ENCODE measurements at places on chromosomes 7 and 10.
A peak's percentile ranks its signal among the peaks of the same experiment; 100 is the strongest.

DNA sequence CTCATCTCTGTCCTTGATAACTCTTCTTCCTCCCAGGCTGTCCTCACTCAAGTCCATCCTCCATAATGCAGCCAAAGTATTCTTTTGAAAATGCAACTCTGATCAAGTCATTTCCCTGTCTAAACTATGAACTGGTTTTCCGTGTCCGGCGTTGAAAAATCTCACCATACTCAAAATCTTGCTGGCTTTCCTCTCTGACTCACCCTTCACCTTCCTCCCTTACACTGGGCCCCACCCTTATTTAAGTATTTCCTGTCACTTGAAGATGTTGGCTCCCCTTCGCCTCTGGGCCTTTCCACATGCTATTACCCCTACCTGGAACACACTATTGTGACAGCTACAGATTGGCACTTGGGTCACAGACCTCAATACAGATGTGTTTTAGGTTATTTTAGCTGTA lies 515.6 kb downstream of the INHBA start:
- DNase-seq, result no peak

DNA sequence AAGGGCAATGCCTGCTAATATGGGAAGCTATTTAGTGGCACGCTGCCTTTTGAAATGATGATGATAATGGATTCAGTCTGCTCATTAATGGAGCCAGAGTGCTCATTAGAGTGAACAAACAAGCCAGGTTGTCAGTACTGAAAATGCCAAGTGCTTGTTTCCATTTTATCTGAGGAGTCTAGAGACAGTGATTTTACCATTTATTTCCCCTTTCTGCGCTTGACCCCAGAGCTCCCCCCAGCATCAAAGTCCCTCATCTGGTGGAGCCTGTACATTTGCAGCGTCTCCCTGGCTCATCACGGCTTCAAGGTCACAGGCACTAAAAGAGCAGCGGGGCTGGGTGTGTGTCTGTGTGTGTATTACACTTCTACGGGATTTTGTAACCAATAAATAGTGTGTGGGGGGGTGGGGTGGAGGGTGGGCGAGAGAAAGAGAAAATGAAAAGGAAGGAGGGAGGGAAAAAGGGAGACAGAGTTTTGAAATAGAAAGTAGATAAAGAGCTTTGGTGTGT lies 553.8 kb downstream of the TFEC start:
- no peak for DNase-seq

DNA sequence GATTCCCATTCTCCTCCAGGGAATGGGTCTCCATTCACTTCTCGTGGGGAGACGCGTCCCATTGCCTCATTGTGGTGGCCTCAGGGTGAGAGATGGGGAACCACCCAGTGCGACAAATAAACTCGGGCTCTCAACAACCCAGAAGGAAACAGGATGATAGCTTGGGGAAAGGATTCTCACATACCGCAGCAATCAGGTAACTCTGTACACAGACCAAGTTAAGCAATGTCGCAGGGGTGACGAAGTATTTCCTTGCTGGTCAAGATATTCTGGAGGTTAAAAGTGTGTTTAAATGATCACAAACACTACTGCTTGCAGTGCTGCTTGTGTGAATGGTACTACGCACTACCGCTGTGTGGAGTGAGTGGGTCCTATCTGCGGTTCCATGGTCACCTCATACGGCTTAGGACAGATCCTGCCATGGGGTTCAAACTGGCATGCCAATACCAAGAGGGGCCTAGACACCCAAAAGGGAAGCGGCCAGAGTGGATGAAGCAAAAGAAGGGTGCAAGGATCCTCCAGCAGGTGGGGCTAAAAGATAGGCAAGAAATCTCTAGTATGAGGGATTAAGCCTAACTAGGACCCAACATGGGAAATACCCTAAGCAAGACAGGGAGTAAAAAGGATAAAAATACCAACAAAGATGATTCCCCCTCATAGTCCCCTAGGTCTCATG lies 143.8 kb upstream of the TMEM106B start:
- DNase-seq, result peak; percentile 76

DNA sequence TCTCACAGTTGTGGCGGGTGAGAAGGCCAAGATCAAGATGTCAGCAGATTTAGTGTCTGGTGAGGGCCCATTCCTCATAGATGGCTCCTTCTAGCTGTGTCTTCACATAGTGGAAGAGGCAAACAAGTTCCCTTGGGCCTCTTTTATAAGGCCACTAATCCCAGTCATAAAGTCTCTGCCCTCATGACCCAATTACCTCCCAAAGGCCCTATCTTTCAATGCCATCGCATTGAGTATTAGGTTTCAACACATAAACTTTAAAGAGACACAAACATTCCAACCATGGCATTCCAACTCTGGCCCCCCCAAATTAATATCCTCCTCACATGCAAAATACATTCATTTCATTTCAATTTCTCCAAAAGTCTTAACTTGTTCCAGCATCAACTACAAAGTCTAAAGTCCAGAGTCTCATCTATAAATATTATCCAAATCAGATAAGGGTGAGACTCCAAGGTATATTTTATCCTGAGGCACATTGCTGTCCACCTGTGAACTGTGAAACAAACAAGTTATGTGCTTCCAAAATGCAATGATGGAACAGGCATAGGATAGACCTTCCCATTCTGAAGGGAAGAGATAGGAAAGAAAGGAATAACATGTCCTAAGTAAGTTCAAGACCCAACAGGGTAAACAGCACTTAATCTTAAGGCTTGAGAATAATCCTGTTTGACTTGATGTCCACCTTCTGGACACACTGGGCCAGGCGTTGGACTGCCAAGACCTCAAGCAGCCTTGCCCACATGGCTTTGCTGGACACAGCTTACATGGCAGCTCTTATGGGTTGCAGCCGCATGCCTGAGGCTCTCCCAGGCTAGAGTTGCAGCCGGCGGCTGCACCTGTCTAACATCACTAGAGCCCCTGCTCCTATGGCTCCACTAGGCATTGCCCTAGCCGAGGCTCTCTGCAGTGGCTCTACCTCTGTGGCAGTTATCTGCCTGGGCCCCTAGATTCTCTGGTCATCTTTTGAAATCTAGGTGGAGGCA lies 312.8 kb downstream of the TNS3 start:
- DNase-seq, result no peak

DNA sequence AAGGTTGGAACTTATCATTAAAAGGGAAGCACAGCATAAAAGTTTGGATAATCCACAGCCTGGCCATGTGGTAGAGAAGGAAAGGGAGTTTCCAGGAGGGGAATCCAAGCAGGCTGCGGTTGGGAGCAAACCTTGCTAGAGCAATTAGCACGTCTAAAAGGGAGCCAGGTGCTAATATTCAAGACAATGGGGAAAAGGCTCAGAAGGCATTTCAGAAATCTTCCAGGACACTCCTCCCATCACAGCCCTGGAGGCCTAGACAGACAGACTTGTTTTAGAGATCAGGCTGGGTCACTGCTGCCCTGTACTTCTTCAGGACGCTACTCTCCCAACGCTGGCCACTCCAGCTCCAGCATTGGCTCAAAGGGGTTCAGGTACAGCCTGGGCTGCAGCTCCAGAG lies 96.2 kb upstream of the KAT6B start:
- DNase-seq, result no peak

- DNase-seq, result no peak
Observed at GRCh38 chr10:3433131-3433530, 260.5 kb upstream of the PITRM1 start.

DNA sequence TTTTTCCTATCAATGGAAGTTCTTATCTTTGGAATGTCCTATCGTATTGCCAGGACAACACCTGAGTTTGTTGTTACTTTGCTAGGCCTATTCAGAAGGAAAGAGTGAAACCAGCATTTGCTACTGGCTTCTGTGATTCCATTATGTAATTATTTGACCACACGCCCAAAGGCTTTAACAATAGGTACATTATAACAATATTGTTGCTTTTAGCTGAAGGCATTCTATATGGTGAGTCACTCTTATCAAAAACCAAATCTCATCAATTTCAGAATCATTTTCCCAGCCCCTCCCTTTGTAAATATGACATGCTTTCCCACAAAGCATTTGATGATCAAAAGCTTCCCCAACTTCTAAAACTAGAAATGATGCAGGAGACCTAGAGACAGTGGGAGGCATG lies 294.4 kb upstream of the NEBL start:
- no peak for DNase-seq

DNA sequence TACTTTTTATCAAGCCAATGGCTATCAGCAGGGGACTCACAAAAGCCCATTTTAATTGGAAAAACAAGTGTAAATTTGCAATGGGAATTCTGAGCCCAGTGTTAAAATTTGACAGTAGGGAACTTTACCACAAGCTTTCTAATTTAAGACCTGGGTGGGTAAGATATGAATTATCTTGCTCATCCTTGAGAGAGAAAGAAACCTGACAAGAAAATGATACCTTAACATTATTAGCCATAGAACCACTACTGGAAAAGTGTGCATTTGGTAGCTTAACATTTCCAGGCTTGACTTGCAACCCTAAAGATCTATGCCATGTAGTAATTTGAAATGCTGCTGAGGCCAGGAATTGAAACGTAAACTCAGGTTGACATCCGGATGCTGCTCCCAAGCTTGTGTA lies 2.7 kb upstream of the ST8SIA6 start:
- DNase-seq, result no peak

DNA sequence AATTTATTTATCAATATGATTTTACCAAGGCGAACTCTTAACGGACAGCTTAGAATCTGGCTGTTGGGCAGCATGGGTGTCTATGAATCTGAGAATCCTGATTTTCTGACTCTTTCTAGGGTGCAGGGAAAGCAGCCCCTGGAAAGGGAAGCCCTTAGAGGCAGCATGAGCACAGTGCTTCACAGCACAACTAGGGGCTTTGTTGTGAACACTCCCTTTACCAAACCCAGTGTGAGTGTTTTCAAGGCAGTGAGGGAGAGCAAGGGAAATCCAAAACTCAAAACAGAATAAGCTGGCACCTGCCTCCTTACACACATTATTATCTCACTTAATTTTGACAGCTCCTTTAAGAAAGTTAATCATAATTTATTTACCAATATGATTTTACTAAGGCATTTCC lies 116.3 kb upstream of the CSTF2T start:
- DNase-seq, result no peak

- no peak for DNase-seq
Observed at GRCh38 chr7:143437578-143437977, 5.7 kb upstream of the TAS2R60 start.

DNA sequence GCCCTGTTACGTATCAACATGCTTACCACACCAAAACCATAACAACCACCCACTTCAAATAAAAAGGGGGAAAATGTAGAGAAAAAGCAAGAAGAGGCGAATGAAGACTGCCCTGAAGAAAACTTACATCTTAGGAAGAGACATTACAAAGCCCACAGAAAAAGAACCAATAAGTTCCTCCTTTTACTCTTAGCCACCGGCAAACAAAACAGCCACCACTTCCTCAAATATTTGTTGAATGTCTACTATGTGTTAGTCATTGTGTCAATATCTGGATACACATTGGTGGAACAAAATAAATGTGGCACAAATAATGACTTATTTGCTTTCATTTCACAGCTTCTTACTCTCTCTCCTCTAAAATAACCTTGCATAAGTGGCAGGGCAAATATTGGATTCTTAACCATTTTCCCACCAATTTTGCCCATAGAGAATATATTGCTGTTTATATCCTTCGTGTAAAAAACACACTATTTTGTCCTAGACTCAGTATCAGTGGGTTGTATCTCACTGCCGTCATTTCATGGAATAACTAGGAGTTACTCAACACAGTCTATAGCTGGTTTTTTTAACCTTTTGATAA lies 106.8 kb downstream of the ANK3 start:
- DNase-seq, result no peak

DNA sequence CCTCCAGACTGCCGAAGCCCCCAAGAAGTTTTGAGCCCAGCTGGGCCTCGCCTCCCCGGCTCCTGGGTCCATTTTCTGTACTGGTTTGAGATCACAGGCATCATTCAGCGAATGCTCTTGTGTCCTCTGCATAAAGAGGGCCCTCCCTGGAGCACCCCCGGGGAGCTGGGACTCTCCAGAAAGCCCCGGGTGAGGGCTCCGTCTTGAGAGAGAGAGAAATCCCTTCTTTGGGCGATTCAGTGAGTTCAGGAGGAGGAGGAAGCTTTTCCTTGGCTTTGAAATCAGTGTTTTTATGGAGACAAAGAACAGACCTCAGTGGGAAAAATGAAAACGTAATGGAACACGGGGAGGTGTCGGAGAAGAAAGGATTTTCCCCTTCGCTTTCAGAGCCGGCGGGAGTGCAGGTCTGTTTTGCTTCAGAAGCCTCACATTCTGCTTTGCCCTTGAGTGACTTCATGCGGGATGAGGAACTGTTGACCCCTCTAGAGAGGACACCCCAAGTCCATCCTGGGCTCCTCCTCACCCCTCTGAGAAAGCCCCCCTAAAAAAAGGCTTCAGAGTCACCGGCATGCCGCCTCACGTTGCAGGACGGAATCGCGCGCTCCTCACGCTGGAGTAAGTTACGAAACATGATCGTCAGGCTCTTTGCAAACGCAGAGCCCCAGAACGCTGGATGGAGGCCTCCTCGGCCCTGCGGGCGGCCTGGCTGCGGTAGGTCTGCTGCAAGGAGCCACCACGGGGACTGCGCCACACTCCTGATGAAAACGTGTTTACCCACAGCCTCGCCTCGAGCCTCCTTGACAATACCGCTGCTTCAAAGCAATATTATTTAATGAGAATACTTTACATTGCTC lies 8.5 kb upstream of the AP5Z1 start:
- no peak for DNase-seq

- no peak for DNase-seq
Observed at GRCh38 chr7:128410451-128410753, 620 bp upstream of the IMPDH1 start.

GRCh38 chr10:68720793-68721672 lies at the start of gene CCAR1:
TSS of gene CCAR1 (plus strand) at chr10:68721239. CDS start at chr10:68722505, 1,266 bp downstream.
- DNase-seq, result peak; percentile 98

DNA sequence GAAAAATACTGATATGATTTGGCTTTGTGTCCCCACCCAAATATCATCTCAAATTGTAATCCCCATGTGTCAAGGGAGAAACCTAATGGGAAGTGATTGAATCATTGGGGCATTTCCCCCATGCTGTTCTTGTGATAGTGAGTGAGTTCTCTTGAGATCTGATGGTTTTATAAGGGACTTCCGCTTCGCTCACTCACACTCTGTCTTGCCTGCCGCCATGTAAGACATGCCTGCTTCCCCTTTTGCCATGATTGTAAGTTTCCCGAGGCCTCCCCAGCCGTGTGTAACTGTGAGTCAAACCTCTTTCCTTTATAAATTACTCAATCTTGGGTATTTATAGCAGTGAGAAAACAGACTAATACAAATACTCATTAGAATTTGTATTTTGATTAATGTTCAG lies 5.1 kb upstream of the MRPS17 start:
- DNase-seq, result no peak

- no peak for DNase-seq
Observed at GRCh38 chr7:13992596-13992964, 3.1 kb upstream of the ETV1 start.

GRCh38 chr7:143360788-143361551 lies 1.5 kb downstream of the FAM131B start:
- DNase-seq, result no peak

- no peak for DNase-seq
Observed at GRCh38 chr10:51075043-51075872, 971 bp downstream of the PRKG1 start.
